ENCODE measurements at places on chromosomes 7 and 10.

DNA sequence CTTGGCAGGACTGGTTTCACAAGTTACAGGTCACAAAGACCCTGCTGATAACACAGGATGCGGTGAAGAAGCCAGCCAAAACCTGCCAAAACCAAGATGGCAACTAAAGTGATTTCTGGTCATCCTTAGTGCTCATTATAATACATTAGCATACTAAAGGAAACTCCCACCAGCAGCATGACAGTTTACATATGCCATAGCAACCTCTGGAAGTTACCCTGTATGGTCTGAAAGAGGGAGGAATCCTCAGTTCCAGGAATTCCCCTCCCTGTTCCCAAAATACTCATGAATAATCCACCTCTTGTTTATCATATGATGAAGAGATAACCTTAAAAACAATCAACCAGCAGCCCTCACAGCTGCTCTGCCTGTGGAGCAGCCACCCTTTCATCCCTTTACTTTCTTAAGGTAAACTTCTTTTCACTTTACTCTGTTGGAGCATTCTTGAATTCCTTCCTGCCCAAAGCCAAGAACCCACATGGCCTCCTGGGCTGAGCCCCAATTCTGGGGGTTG lies 21.9 kb downstream of the DPY19L1 start:
- DNase-seq, result no peak

DNA sequence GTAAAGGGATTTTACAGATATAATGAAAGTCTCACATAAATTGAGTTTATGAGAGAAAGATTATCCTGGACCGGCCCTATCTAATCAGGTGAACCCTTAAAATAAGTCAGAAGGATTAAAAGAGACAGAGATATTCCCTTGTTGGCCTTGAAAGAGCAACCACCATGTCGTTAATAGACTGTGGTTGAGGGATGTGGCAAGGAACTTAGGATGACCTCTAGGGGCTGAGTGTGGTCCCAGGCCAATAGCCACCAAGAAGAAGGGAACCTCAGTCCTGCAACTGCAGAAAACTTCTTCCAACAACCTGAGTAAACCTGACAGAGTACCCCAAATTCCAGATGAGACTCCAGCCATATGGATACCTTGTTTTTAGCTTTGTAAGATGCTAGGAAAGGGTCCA lies 121.5 kb downstream of the POLR1F start:
- DNase-seq, result no peak

DNA sequence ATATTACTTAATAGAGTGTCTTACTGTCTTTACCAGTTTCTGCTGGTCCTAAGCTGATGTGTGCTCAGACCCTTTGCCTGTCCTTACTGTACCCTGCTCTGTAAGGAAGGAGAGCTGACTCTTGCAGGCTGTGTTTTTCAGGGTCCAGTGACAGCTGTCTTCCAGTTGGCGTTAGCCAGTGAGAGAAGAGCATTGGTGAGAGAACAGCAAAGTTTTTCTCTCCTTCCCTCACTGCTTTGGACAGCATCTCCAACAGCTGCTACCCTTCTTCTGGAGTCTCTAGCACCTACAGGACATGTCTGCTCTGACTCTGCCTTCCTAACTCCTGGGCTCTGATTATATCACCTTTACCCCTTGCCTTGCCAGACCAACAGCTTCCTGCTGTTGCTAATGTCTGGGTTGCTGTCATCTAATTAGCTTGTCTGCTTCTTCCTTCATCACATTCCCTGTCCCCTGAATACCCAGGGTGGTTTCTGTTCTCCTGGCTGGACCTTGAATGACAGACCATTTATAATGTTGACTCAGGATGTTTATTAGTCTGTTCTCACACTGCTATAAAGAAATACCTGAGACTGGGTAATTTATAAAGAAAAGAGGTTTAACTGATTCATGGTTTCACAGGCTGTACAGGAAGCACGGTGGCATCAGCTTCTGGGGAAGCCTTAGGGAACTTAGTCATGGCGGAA lies 23.5 kb upstream of the PANK1 start:
- DNase-seq, result no peak

DNA sequence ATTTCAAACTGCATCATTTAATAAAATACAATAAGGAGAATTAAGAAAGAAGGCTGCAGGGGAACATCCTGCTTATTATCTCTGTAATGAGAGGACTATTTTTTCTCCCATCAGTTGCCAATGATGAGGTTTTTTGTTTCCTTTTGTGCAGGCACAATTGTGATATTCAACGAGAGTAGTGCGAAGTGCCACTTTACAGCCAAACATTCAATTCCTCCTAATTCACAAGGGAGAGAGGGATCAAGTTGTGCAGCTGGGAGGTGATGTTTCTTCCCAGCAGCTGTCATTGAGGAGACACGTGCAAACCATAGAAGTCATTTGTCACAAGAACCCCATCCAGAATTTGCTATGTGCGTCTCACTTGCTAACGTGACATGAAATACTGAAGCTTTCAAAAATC lies 81.6 kb upstream of the ICA1 start:
- DNase-seq, result no peak

- DNase-seq, result no peak
Measured at GRCh38 chr10:15295537-15296325, 75.4 kb downstream of the FAM171A1 start.

DNA sequence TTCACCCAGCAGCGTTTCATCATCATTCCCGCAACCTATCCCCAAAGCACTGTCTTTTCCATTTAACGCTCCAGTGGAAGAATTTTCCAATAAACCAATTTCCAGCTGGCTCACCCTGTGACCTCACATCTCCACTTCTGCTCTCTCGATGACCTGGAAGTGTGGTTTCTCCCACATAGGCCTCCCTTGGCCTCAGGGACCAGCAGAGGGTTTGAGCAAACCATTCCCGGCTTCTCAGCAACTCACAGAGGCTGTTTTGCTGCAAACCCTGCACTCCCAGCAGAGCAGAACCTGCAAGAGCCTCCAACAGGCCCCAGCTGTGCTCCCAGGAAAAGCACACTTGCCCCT lies 523.0 kb upstream of the FOXK1 start:
- no peak for DNase-seq

DNA sequence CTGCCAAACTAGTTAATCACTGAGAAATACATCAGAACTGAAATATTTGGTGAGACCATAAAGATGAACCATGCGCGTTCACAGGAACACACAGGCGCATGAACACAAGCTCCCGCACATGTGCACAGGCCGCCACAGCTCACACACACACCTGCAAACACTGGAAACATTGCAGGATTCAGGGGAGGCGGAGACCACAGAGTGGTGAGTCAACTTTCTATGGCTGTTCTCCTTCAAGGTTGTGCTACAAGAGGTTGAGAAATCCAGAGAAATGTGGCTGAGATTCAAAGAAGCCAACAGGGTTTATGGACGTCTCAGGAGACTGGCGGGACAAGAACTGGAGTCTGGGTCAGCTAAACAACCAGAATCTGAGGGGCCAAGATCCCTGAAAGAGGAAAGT lies 17.8 kb downstream of the ESYT2 start:
- DNase-seq, result no peak

- no peak for DNase-seq
Measured at GRCh38 chr10:86194684-86195083, 171.9 kb downstream of the GRID1 start.

- DNase-seq, result no peak
Measured at GRCh38 chr10:806451-807162, 117.1 kb upstream of the DIP2C start.

GRCh38 chr10:8013006-8013405 lies 41.5 kb upstream of the GATA3 start:
- no peak for DNase-seq

DNA sequence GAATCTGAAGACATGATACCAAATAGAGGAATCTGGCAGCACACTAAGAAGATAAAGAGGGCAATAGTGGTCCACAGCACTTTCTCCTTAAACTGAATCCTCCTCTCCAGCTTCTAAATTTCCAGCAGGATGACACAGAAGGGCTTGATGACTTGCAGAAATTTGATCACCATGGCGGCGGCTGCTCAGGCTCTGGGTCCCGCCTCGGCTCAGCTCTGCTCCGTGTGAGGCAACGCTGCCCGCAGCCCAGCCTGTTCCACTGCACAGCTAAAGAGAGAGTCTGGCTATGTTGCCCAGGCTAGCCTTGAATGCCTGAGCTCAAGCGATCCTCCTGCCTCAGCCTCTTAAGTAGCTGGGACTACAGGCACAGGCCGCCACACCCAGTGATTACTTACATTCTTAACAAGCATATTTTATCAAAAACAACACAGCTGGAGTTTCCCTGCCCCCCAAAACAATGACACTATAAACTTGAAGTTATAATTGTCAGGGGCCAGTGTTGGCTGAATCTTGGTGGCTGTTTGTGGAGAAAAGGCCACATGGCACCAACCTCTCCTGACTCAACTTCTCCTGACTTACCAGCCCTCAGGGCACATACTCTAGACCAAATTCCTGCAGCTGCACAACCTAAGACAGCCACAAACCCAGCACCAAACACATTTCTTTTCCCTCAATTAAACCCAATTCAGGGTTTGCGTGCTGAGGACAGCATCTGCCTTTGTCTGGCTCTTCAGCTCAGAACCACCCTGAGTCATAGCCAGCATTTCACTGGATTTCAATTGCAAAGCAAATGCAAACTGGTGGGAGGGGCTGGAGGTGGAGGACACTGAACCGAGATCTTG lies 11.6 kb upstream of the TNPO3 start:
- no peak for DNase-seq

DNA sequence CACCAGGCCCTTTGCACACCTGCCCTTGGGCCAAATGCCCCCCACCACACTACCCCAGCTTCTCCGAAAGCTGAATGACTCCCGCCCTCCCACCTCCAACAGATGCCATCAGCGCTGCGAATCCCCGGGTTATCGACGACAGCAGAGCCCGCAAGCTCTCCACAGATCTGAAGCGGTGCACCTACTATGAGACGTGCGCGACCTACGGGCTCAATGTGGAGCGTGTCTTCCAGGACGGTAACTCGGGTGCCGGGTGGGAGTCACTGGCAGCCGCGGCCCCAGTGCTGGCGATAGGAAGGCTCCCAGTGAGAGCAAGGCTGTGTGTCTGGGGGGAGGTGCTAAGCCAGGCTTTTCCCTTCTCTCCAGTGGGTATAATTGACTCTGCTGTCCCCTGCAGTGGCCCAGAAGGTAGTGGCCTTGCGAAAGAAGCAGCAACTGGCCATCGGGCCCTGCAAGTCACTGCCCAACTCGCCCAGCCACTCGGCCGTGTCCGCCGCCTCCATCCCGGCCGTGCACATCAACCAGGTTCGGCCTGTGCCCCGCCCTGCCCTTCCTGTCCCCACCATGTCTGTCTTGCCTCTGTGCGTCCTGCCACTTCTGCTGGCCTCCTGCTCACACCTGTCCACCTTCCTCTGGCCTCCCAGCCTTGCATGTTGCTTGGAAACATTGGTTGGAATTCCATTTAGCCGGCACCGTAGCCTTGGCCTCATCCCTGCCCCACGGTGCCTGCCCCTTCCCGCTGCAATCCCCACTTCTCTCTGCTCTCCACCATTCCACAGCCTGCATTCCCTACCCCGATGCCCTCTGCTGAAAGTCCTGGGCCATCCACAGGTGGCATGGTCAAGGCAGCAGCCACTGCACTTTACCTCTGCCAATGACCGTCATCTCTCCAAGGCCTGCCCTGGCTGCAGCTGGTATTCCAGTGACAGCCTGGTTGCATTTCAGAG lies 32.1 kb downstream of the AGAP3 start:
- no peak for DNase-seq

GRCh38 chr7:107065929-107066247 lies 21.4 kb downstream of the PRKAR2B start:
- DNase-seq, result no peak

GRCh38 chr7:122092964-122093797 lies 50.9 kb downstream of the AASS start:
- peak; percentile 63 for DNase-seq

All from GM12864 (cell line).